ENCODE measurements at places on chromosomes 6 and 20. TPM values are rescaled to one million over a fixed set of nuclear protein-coding genes. Genes with fewer than 3 reads are reported as not detected.

DNA sequence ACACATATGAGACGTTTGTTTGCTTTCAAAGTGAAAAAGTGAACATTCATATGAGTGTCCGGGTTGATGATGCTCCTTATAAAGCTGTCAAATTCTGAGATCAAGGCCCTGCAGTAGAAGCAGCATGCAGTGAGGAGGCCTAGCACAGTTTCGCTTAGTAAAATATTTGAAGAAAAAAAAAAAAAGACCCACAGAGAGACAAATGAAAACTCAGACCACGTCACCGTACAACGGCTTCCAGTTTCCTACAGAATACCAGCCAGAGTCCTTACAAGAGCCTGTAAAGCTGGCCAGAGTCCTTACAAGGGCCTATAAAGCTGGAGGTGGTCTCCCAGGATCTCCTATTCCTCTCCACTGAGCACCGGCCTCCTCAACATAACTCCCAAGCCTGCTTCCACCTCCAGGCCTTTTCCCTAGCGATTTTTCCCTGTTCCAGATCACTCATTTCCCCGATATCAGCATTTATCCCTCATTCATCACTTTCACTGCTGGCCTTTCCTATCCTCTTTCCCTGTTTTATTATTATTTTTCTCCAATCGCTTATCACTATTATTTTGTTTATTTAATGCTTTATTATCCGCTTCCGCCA is 1.5 kb upstream of the HMGN4 start:
- peak; percentile 69 for DNase-seq

Gene PSMB9
- 59.6 TPM for total RNA-seq

- DNase-seq = peak; percentile 17
These were observed 108.9 kb downstream of the BCAS1 start for GRCh38 chr20:53961527-53961926.

GRCh38 chr6:100455230-100456124 is 9.2 kb downstream of the SIM1 start:
- DNase-seq = no peak

Gene ADGRG6
- 33.2 TPM for total RNA-seq

GRCh38 chr6:6900569-6901204 is 207.1 kb upstream of the RREB1 start:
- no peak for DNase-seq

All from fibroblast of villous mesenchyme (primary cell).